Activated T-helper 9 cell treated with anti-CD3 and anti-CD28 coated beads, Interleukin-2, amount 50 U/mL, for 16 hours (primary cell): ENCODE measurements at places on chromosomes 7 and 10.

DNA sequence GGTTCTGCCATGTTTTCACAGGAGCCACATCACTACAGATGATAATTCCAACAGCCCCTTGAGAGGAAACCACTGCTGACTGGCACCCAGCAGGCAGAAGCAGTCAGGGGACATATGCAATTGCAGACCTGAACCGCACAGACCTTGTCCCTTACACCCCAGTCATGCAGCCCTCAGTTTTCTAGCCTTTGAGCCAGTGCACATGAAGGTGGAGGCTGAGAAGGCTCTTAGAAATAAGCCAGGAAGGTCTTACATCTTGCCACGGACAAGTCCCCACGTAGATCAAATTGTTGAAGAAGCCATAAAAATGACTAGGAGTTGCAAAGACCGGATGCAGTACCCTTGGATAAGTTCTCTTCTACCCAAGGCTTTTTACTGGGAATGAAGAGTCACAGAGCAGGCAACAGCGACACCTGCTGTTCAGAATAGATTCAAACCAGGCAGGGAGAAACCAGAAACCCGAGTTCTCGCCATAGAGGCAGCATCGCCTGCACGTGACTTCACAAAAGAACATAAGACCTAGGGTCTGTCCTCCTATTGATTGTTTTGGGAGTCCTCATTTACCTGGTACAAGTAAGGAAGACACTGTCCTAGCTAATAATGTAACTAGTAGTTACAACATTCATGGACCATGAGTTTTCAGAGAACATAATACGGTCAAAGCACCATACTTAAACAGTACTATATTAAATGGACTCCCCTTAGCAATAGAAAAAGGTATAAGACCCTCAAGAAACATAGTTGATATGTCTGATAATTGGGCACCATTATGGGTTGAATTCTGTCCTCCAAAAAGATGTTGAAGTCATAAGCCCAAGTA is 11.1 kb downstream of the STEAP1B start:
- DNase-seq: peak; percentile 17

DNA sequence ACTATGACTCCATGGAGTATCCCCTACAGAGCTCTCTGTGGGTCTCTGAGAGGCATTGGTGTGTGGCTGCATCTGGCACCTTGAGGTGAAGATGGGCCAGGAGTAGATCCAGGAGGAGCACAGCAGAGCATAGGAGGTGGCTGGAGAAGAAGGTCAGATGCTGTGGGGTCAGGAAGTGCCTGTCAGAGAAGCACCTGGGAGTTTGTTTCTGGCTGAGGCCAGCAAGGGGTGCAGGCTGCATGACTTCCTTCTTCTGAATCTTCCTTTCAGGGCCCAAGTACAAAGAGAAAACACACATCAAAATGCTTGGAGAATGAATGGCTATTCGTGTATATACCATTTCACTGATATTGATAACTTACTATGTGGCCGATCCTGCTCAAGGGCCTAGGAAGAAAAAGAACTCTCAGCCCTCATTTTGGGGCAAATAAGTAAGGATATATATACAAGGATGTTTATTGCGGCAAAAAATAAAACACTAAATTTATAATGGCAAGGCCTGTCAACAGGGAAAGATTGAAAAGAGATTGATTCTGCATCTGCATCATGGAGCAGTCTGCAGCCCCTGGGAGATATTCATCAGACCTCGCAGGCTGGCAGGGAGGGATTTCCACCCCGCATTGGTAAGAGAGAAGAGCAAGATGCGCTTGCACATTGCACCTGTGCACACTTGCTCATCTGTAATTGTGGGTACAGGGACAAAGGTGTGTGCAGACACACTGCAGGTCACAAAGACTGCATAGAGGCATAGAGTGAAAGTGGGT is 39.2 kb downstream of the PTPRE start:
- no peak for DNase-seq

DNA sequence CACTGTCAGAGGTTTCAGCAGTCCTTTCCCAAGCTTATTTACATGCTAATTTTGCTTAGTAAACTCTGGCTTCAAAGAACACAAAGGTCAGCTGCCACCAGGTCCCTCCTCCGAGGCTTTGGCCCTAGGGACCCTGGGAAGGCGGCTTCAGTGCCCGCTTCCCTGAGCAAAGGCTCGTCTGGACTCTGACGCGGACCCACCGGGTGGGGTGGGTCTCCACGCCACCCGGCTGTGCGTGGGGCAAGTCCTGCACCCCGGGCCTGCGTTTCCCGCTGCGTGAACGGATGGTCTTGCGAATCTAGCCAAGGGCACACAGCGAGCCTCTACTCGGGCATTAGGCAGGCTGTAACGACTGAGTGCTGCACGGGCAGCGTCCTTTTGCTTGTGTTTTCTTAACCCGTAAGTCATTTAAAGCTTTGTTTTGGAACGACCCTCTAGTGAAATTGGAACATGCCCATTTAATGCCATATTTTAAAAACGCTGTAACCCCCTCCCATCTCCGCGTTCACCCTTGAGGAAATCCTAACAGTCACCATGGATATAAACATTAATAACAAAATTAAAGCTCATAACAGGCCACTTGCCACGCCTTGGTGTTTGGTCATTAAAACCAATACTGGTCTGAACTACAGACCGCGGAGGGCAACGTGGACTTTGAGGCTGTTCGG is 828 bp downstream of the BNIP3 start:
- no peak for DNase-seq

- DNase-seq: no peak
Observed at GRCh38 chr7:2800220-2800930, 43.7 kb downstream of the GNA12 start.

GRCh38 chr10:13871011-13871410 is 284.2 kb downstream of the PRPF18 start:
- no peak for DNase-seq

- no peak for DNase-seq
Observed at GRCh38 chr7:120793213-120793936, 64.6 kb downstream of the TSPAN12 start.

GRCh38 chr7:135650831-135651573 is 11.3 kb upstream of the STMP1 start:
- no peak for DNase-seq

DNA sequence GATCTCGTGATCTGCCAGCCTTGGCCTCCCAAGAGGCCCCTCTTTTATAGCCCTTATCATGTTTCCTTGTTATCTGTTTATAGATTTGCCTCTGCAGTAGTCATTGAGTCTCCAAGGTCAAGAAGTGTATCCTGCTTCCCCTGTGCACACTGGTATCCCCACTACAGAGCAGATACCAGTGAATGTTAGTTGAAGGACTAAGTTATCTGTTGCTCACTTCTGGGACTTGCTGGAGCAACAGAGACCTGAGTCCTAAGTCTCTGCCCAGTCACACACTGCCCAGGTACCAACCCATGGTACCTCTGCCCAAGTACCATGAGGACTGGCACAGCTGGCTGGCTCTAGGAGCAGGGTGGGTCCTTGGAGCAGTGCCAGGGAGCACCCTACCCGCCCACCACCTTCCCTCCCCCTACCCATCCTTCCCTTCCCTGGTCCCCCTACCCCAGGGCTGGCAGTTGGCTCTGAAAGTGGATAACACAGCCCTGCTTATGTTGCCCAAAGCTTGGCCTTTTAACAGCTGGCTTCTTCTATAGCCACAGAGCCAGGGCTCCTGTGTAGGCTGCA is 26.5 kb upstream of the PDCD4 start:
- no peak for DNase-seq

GRCh38 chr7:90244909-90245851 is at the start of gene CFAP69:
Gene CFAP69 (plus strand): TSS chr7:90245174. CDS start chr7:90245425, 251 bp downstream.
- DNase-seq: peak; percentile 79

GRCh38 chr10:84340187-84340586 is 11.8 kb downstream of the CCSER2 start:
- DNase-seq: no peak

DNA sequence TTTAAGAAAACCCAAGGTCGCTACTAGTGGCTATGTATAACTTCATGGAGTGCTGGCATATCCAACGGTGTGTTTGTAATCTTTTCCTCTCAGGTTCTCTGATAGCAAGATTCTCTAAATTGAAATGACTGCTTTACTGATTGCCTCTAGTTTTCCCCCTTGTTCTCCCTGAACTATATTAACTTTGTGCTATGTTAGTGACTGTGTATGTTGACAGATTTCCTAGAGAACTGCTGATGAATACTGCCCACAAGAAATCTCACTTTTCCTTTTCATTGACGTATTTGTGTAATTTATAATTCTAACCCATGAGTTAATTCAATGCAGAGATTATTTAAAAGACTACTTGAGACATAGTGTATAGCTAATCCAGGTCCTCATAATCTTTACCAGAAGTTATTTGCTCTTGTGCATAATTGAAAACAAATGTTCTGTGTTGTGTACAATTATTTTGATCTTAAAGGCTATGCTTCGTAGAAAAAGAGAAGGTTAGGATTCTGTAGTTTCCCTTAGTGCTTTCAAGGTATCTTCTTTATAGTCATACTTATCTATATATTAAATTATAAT is 70.6 kb upstream of the GLCCI1 start:
- DNase-seq: no peak

GRCh38 chr7:138000081-138000701 is 1.7 kb downstream of the CREB3L2 start:
- no peak for DNase-seq

GRCh38 chr10:72008096-72008981 is 44.1 kb downstream of the CHST3 start:
- no peak for DNase-seq

- no peak for DNase-seq
Observed at GRCh38 chr10:80454513-80455460, 677 bp downstream of the TSPAN14 start.

DNA sequence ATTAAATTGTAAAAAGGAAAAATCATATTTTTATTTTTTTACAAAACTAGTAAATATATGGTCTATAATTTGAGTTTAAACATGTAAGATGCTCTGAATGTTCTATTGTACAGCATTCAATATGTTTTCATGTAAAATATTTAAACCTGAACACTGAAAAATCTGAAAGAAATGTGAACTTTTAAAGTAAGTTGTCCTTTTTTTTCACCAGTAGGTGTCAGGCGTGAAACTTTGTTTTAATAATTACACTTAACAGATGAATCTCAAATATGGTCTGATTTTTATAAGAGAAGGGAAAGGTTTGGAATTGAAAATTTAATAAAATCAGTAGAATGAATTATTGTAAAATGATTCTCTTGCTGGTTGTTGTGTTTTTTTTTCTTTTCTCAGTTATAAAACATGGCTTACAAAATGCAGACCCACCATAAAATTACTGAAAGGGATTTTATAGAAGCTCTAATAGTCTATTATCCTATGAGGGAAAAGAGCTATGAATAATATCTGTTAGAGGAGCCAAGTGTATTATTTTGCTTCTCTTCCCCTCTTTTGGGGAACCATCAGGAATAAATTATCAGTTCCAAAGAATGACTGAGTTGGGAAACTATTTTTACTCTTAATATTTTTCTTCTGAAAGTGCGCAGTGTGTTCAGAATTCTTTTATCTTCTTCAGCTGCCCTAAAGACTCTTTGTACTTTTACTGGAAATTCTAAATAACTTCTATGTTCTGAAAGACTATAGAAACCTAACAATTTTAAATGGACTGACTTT is 217.7 kb upstream of the FZD1 start:
- no peak for DNase-seq

DNA sequence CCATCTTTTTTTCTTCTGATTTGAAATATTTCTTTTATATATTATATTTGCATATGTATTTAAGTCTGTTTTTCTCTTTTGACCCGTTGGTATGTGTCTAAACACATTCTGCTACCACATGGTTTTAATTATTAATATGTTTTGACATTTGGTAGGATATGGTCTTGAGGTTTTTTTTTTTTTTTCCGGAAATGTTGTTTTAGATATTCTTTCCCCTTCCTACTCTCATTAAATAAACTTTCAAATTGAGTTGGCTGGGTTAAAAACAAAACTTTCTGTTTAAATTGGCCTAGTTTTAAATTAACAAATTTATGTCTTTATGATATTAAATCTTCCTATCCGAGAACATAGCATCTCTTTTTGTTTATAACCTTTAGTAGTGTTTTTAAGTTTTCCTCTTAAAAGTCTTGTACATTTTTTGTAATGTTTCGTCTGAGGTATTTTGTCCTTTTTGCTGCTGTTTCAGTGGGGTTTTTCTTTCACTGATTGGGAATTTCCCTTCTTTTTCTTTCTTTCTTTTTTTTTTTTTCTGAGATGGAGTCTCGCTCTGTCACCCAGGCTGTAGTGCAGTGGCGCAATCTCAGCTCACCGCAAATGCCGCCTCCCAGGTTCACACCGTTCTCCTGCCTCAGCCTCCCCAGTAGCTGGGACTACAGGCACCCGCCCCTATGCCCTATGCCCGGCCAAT is 25.4 kb downstream of the STAM start:
- DNase-seq: peak; percentile 36

- DNase-seq: no peak
Observed at GRCh38 chr10:128429835-128430513, 303.8 kb upstream of the MKI67 start.

DNA sequence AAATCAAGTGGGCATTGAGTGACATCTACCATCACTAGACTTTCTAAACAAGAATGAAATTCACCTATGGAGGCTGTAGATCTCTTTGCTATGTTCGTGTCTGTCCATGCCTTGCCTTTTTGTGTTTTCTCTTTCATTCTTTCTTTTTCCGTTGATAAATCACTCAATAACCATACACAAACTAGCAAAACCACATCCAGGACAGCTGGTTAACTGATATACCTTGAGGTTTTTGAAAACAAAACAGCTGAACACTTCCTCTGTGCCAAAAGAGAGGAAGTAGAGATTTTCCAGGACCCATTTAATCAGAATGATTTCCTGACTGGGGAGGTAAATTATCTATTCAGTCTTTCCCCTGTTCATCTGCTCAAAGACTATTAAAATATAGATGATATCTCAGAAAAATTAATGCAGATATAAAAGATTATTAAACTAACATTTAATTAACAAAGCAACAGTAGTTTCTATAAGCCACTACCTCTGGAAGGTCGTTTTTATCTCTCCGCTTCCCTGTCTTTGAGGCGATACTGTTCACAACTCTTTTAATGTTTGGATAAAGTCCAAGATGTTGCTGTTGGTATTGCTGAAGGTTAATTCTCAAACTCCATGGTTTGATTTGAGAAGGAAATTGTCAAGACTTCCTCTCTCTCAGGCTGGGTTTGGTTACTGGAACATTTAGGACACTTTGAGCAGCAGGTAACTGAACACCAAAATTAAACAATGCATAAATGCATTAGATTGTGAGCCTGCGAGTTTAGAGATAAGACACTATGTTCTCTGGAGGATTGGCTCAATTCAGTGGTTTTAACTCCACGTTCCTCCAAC is 24.4 kb upstream of the C10orf67 start:
- no peak for DNase-seq

DNA sequence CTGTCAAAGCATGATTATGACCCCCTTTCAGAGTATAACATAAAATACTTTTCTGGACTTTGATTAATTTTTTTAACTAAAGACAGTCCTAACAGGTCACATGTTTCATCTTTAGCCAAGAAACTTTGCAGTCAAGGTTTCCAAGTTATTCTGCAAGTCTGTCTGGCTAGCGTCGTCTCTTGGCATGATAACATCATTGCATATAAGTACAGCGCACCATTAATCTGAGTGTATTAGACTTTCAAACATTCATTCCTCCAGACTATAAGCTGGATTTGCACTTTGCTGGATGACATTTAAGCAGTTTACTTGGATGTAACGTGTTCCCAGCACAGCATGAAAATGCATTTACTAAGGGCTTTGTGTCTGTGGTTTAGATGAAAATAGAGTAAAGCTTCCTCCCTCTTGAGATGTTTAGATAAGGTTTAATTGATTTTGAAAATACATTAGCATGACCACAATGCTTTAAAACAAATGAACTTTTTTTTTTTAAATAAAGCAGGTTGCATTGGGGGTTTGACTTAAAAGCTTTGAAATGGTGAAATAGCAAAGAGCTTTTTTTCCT is 349.0 kb upstream of the MTPN start:
- no peak for DNase-seq

- no peak for DNase-seq
Observed at GRCh38 chr7:74371381-74372341, 82.0 kb upstream of the GTF2IRD1 start.

- DNase-seq: no peak
Observed at GRCh38 chr7:114426824-114427223, 12.2 kb downstream of the FOXP2 start.
